ENCODE measurements at places on chromosomes 1 and 21.

DNA sequence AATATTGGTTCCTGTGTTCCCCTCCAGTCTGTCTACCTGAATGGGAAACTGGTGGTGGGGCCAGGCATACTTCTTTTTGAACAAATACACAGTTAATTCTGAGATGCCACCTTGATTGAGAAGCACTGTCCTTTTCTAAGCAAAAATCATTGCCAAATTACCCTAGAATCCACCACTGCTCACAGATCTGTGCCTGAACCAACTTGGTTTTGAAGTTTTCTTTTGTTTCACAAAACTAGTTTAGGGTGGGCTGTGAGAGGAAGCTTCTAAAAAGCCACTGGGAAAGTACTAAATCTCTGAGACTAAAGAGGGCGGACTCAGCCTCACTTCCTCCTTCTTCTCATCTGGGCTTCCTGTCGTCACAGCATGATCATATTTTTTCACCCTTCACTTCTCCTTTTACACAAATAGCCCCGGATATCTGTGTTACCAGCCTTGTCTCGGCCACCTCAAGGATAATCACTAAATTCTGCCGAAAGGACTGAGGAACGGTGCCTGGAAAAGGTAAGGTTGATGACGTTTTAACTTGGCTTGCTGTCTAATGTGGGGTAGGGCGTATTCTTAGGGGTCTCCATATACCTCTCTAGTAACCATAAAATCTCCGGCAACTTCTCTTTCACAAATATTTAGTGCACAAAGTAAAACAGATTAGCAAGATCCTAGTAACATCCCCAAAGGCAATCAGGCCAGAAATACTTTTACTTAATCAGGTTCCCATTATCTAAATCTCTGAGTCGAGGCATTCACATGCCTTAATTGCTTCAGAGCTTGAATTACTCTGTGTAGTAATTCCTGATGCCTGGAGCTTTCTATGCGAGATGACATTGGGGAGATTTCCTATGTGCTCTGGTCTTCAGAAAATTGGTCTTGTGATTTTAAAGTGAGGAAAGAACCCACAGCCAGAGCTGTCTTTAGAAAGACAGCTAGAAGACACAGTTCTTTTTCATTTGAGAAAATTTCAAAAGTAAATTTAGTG, at the start of gene CD53:
Gene CD53, plus strand, starts transcription at position 404 of the 976 bp plus-strand sequence. CDS start 18,261 bp downstream, outside the sequence.
- no peaks in the 10 kb centered on the region for H3K4me1 ChIP-seq
- DNase-seq, result no peak
- no peak within 1 kb of the TSS for H3K4me3 ChIP-seq
- H3K36me3 ChIP-seq, result no peaks in the 10 kb centered on the region

DNA sequence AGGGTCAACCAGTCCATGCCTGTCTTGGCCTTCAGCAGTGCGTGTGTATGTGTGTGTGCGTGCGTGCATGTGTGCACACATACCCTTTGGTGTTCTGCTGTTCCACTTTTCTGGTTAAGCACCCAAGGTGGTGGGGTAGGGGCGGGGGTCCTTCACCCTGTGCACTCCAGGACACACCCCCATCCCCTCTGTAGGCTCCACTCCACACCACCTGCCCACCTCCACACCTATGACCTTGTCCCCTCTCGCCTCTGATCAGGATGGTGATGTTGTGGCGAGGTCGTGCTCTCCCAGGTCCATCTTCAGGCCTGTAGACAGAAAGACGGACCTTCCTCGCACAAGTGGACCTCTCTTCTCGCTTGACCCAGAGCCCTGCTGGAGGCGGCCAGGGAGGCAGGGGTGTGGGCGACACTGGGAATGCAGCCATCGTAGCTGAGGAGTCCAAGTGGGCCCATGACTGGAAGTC, 44.6 kb downstream of the WDR4 start:
- no peaks in the 10 kb centered on the region for H3K36me3 ChIP-seq
- peak; percentile 35 for DNase-seq
- H3K27me3 ChIP-seq, result no peaks in the 10 kb centered on the region
- H3K27ac ChIP-seq, result no peak overlapping the region
- no peaks in the 10 kb centered on the region for H3K4me1 ChIP-seq
- no peak overlapping the region for H3K4me3 ChIP-seq

DNA sequence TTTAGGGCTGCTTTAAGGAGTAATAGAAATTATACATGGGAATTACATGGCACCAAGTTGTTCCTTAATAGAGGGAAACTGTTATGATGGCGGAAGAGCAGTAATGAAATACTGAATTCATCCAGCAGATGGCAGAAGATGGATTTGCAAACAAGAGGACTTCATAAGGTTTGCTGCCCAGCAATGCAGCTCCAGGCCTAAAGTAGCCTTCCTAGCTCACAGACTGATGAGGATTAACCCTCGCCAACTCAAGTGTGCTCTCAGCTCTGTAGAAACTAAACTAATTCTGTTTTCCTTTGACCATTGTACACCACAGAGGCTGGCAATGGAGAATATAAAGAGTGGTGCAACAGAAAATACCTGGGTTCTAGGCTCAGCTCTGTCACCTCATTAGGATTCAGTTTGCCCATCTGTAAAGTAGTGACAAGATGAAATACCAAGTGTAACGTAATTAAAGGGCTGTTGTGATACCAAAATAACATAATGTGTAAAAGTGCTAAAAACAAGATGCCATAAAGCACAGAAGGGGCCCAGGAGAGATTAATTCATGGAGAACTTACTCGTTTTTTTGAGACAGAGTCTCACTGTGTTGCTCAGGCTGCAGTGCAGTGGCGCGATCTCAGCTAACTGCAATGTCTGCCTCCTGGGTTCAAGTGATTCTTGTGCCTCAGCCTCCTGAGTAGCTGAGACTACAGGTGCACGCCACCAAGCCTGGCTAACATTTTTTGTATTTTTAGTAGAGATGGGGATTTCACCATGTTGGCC, 102.4 kb upstream of the SERBP1 start:
- H3K27me3 ChIP-seq, result no peaks in the 10 kb centered on the region
- peaks cover 12% of the 10 kb centered on the region for H3K4me1 ChIP-seq
- H3K4me3 ChIP-seq, result no peak overlapping the region
- H3K36me3 ChIP-seq, result no peaks in the 10 kb centered on the region

DNA sequence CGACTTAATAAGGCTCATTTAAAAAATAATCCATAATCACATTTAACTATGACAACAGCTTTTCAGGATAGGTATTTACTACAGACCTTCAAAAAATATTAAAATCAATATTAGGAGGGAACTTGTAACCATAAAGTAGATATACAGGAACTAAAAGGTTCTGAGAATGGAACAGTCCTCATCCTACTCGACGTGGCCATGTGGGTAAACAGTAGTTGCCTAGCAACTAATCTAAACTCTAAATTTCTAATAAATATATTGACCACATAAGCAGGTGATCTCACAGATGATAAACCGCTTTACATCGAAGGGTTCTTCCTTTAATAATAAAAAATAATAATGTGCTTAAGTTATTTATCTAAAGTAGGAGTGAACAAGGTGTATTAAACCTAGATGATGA, 7.9 kb downstream of the AKT3 start:
- H3K27ac ChIP-seq, result no peak overlapping the region
- H3K36me3 ChIP-seq, result no peaks in the 10 kb centered on the region
- peaks cover 8% of the 10 kb centered on the region for H3K4me1 ChIP-seq
- DNase-seq, result no peak

DNA sequence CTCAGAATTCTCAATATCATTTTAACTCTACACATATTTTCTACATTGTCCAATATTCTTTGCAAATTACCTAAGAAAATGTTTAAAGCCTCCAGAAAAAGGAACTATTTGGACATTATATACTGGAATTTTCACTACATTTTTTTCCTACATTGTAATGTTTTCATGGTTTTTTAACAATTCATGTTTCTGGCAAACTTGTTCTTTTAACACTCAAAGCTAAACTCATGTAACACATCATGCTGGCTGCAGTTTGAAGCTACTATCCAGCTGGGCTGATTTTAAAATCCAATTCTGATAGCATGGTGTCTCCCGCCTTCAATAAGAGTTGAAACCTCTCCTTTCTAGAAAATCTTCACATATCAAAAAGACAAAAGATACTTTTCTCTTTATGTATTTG, 52.0 kb downstream of the TGFBR3 start:
- peaks cover 6% of the 10 kb centered on the region for H3K4me1 ChIP-seq
- no peaks in the 10 kb centered on the region for H3K27me3 ChIP-seq
- DNase-seq, result no peak

- DNase-seq, result no peak
- H3K27ac ChIP-seq, result no peak overlapping the region
- no peaks in the 10 kb centered on the region for H3K27me3 ChIP-seq
- no peak overlapping the region for H3K4me3 ChIP-seq
- peaks cover 3% of the 10 kb centered on the region for H3K4me1 ChIP-seq
Observed at GRCh38 chr21:32256873-32257620, 21.8 kb downstream of the MIS18A start.

GRCh38 chr1:205492201-205492667, 12.2 kb upstream of the CDK18 start:
- H3K36me3 ChIP-seq, result no peaks in the 10 kb centered on the region
- H3K4me1 ChIP-seq, result peaks cover 20% of the 10 kb centered on the region
- no peaks in the 10 kb centered on the region for H3K27me3 ChIP-seq
- DNase-seq, result no peak
- H3K4me3 ChIP-seq, result no peak overlapping the region

DNA sequence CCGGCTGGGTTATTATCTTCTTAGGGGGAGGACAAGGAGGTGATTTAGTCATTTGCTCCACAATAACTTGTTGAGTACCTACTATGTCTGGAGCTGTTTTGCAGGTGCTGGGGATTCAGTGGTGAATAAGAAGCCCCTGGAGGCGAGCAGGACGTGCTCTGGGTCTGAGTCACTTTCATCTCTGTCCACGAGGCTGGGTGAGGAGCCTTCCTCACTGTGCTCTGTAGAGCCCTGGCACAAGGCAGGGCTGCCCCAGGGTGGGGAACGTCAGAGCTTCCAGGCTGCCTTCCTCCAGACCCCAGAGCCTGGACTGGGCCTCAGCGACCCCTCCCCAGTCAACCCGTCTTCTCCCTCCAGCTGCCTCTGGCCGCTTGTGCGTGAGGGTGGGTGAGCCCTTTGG, 2.5 kb upstream of the PADI6 start:
- DNase-seq, result peak; percentile 83
- no peaks in the 10 kb centered on the region for H3K27me3 ChIP-seq
- no peaks in the 10 kb centered on the region for H3K36me3 ChIP-seq
- H3K4me3 ChIP-seq, result no peak overlapping the region
- peaks cover 28% of the 10 kb centered on the region for H3K4me1 ChIP-seq

- DNase-seq, result no peak
- no peaks in the 10 kb centered on the region for H3K27me3 ChIP-seq
- H3K4me3 ChIP-seq, result no peak overlapping the region
Observed at GRCh38 chr1:172867216-172867818, 183.4 kb downstream of the TNFSF18 start.

GRCh38 chr21:37263827-37264600, 3.1 kb downstream of the VPS26C start:
- peaks cover 22% of the 10 kb centered on the region for H3K36me3 ChIP-seq
- H3K27me3 ChIP-seq, result no peaks in the 10 kb centered on the region
- peak overlapping the region; percentile 15 for H3K27ac ChIP-seq
- DNase-seq, result no peak
- peaks cover 20% of the 10 kb centered on the region for H3K4me1 ChIP-seq

DNA sequence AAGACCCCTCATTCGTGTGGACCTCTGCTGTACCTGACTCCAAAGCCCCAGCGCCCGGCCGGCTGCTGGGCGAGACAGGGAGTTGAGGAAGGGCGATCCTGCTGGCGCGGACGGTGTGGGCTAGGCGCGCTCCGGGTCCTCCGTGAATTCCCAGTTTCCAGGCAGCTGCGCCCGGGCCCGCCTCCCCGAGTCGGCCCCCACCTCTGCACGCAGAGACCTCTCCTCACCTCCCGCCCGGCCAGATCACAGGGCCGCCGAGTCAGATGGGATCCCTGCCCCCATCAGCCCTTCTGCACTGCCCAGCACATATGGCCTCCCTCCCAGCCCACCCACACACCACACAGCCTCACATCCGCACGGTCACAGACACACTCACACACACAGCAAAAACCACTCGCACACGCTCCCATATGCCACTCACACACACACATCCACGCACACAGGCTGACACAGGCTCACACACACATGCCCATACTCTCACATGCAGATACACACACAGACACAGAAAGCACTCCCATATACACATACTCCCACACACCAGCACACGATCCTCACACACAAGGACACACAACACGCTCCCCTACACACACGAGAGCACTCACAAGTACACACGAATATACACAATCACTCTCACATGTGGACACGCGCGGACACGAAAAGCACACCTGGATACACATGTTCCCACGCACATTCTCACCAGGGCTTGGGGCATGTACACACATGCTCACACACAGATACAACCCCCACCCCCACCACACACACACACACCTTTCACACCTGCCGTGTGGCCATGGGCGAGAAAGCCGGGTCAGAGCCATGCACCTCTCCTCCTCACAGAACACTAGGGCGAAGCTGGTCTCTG, 7.2 kb upstream of the GUCA2B start:
- no peaks in the 10 kb centered on the region for H3K27me3 ChIP-seq
- peak; percentile 45 for DNase-seq
- peaks cover 3% of the 10 kb centered on the region for H3K4me1 ChIP-seq
- H3K27ac ChIP-seq, result no peak overlapping the region
- no peak overlapping the region for H3K4me3 ChIP-seq

DNA sequence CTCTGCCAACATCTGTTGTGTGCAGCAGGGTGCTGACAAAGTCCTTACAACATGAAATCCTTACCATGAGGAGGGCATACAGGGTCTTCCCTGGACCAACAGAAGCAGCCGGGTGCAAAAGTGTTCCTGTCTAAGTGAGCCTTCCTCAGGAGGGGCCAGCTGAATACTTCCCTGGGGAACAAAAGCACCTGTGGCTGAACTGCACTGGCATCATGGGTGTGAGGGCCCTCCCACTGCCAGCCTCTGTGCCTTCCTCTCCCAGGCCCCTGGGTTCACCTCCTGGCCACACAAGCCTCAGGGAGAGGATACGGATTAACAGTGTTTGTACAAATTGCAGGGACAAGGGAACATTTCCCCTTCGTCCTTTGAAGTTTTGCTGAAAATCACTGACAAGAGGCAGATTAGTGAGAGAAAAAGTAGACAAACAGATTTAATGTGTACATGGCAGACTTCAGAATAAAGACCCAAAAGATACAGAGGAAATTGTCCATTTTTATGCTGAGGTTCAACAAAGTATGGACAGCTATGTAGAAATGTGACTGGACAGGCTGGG, 91.0 kb upstream of the PPM1J start:
- H3K4me1 ChIP-seq, result no peaks in the 10 kb centered on the region
- H3K27me3 ChIP-seq, result no peaks in the 10 kb centered on the region
- H3K4me3 ChIP-seq, result no peak overlapping the region
- no peak overlapping the region for H3K27ac ChIP-seq
- no peak for DNase-seq
- no peaks in the 10 kb centered on the region for H3K36me3 ChIP-seq

- no peaks in the 10 kb centered on the region for H3K4me1 ChIP-seq
- H3K36me3 ChIP-seq, result no peaks in the 10 kb centered on the region
- H3K27me3 ChIP-seq, result no peaks in the 10 kb centered on the region
- DNase-seq, result no peak
- no peak overlapping the region for H3K4me3 ChIP-seq
Observed at GRCh38 chr1:63950023-63950422, 176.2 kb downstream of the ROR1 start.

DNA sequence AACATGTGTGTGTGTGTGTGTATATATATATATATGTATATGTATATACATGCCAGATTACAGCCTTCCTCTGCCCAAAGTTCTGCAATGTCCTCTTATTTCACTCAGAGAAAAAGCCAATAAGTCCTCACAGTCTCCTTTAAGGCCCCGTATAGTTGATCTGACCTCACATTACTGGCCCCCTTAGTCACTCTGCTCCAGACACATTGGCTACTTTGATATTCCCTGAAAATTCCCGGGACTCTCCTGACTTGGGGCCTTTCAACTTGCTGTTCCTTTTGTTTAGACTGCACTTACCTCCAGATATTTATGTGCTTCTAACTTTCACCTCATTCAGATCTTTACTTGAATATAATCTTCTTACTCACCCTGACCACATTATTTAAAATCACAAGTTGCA, 4.2 kb upstream of the BSDC1 start:
- H3K4me1 ChIP-seq, result peaks cover 4% of the 10 kb centered on the region
- H3K36me3 ChIP-seq, result no peaks in the 10 kb centered on the region
- DNase-seq, result no peak
- no peak overlapping the region for H3K27ac ChIP-seq
- H3K27me3 ChIP-seq, result no peaks in the 10 kb centered on the region

Measured in RWPE2 (cell line).